ENCODE measurements at places on chromosomes 16 and 17. TPM values are rescaled to one million over a fixed set of nuclear protein-coding genes. Genes with fewer than 3 reads are reported as not detected.

NLRC3 gene
- total RNA-seq = 1.2 TPM

DOC2B gene
- 7.3 TPM for total RNA-seq

RASD1 gene
- 11.7 TPM for total RNA-seq

CCDC78 gene
- total RNA-seq = not detected

SEPTIN1 gene
- total RNA-seq = 0.52 TPM

GRCh38 chr16:87372305-87372704 is 11.3 kb downstream of the FBXO31 start:
- DNase-seq = no peak

GRCh38 chr16:9738690-9739089 is 443.5 kb downstream of the GRIN2A start:
- no peak for DNase-seq

DNA sequence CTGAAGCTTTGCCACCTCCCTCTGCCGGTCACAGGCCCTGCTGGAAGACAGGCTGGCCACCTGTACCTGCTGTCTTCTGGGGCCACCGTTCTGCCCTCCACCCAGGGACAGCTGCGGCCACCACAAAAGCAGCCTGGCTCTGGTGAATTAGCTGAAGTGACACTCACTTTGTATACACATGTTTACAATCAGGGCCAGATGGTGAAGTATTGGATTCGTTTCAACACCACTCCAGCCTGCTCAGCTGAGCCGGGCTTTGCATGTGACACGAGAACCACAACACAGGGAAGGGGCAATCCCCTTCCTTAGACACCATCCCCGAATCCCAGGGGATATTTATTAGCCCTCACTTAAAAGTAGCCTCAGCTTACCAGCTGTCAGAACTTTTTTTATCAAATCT is 191.5 kb upstream of the RPL38 start:
- no peak for DNase-seq

GRCh38 chr17:49404361-49404760 is 10.3 kb downstream of the PHB1 start:
- DNase-seq = peak; percentile 58

DNA sequence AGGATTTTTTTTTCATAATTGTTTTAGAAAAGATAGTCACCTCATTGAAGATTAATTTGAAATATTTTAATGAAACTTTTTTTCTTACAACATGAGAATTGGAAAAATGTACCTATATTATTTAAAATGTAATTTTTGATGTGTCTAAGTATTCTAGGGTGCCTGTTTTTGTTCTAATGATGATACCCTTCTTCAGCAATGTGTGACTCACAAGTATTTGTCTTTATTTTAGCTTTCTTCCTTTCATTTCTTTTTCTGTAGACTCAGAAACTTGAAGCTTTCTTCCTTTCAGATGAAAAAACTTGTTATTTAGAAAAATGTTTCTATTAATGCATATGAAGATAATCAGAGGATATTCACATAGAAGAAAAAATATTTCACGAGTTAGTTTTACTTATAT is 231.8 kb downstream of the BCAS3 start:
- DNase-seq = no peak

- no peak for DNase-seq
Observed at GRCh38 chr17:65987988-65988387, 203.9 kb downstream of the CEP112 start.

- DNase-seq = no peak
Observed at GRCh38 chr17:14311981-14312380, 11.1 kb downstream of the HS3ST3B1 start.

DNA sequence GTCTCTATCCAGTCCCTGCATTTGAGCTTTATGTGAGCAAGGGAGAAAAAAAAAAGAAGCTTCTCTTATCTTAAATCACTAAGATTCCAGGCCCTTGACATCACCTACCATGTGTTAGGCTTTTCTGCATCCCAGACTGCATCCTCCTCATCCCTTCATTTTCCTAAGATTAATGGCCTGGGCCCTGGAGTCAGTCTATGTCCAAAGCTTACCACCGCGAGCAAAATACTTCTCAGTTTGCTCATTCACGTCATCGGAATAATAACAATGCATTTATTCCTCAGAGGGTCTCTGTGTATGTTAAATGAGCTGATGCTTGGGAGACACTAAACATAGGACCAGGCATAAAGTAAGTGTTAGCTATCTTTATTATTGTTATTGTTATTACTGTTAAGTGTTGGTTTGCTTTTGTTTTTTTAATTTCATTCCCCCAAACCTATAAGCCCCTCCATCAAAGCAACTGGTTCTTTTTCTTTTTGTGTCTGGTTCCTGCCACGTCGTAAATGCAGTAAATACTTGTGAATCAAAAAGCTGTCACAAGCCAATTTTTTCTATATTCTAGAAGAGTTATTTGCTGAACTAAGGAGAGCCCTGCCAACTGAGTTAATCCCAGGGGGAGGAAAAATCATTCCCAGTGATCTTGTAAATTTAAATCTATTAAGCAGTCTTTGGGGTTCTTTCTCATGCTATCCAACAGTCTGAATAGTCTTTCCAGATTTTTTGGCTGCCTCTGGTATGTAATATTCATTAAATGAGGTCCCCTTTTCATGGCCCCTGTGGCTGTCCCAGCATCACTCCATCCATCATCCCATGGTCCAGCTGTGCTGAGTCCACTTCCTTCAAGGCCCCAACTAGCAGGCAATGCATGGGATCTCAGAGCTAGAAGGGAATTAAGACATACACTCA is 46.5 kb downstream of the VAT1L start:
- no peak for DNase-seq

- DNase-seq = no peak
Observed at GRCh38 chr16:50027829-50028228, 2.8 kb downstream of the CNEP1R1 start.

GRCh38 chr16:58503166-58503862 is 3.4 kb downstream of the NDRG4 start:
- DNase-seq = peak; percentile 49

All from suprapubic skin (tissue), 4 donors.